ENCODE measurements at places on chromosomes 4 and X.

DNA sequence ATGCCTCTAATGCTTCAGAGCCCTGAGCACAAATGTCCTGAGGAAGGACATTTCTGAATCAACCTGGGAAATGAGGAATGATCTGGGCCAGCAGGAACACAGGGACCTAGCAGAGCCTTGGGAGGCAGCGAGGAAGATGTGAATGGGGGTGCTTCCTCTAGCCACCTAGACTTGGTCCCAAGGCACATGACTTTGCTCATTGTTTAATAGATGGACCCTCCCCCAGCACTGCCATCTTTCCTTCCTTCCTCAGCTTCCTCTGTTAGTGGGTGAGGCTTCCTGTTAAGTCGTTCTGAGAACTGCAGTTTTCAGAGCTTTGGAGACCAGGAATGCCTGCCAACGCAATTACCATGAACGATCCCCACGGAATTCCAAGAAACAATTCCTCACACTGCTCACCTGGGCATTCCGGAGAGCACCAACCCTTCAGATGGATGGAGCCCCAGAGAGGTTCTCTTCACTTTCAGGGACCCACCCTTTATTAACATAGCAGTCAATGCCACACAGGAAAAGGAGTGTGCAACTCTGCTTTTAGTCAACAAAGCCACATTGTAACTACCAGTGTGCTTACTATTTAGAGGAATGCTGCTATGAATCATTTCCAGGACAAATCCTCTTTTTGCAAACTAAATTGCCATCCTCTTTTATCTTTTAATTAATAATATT lies 48.5 kb upstream of the STIM2 start:
- no peak for DNase-seq

GRCh38 chr4:18756671-18757070 lies 735.1 kb upstream of the LCORL start:
- DNase-seq, result no peak

GRCh38 chr4:40121515-40121914 lies 64.9 kb downstream of the N4BP2 start:
- DNase-seq, result peak; percentile 83

- peak; percentile 95 for DNase-seq
These were observed 41.0 kb upstream of the PDLIM5 start for GRCh38 chr4:94410678-94411206.

DNA sequence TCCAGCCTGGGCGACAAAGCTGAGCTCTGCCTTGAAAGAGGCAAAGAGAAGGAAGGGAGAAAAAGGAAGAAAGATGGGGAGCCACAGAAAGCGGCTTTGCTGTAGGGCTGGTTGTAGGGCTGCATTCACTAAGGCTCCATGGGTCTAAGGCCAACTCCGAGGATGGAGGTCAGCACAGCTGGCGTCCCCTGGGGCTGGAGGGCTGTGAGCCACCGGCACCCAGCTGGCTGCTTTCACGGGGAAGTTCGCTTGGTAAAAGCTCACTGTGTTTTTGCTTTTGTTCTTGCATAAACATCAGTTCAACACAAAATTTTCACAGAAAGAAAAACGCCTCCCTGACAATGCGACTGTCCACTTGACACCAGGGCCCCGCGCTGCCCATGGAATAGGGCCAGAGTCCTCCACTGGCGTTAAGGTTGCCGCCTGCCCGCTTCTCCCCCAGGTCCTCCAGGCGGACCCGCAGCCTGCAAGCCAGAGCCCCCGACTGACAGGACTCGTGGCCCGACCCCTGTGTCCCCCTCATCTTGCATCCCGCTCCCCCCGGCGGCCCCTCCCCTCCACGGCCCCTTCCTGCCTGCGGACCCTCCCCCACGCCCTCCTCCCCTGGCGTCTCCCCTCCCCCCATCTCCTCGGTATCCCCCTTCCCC lies 1.1 kb downstream of the RNF212 start:
- no peak for DNase-seq

DNA sequence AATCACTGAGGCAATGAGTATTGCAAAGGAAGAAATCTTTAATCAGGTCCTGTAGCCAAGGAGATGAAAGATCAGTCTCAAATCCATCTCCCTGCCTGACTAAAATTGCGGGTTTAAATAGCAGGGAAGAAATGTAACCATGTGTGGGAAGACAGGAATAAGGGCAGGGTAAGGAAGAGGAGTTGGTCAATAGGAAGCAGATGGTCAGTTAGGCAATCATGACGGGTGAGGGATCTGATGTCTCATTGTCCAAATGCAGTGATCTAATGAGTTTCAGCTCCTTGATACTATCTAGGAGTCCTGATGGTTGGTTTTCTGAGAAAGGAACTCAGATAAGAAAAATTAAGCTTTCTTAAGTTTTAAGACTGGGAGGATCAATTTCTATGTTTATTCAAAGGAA lies 200.8 kb downstream of the SPATA18 start:
- DNase-seq, result no peak

DNA sequence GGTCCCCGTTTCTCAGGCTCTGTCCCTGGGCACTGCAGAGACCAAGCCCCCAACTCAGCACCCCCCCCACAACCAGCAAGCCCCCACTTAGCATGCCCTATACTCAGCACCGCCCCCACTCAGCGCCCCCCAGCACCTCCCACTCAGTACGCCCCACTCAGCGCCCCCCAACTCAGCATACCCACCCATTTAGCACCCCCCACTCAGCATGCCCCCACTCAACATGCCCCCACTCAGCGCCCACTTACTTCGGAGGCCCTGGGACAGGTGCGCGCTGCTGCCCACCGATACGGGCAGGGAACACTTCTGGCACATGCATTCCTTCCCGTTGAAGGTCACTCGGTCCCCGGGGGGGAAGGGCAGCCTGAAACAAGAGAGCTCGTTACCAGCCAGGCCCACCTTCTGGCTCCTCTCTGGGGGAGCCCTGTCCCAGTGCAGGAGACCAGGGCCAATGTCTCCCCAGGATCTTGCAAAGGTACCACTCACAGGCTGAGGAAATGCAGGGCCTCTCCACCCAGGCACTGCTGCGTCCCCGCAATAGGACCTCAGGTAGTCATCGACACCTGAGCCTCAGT lies 70.6 kb downstream of the ABLIM2 start:
- no peak for DNase-seq

DNA sequence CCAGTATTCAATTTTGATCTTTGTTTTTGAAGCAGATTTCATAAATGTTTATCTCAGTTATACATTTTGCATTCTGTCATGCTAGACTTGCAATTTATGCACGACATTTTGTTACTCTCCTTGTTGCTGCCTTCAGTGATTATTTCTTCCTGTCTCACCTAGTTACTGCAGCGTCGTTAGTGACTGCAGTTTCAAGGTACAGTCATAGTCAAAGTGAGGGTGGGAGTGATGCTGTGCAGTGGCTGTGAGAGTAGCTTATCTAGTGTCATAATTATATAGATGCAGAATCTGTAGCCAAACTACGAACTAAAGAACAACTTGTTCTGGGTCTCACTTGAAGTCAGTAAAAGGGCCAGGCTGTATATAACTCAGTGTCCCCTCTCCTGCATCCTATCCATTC lies 69.8 kb downstream of the GPR101 start:
- DNase-seq, result no peak

Measured in cardiac fibroblast (primary cell).